Fibroblast of the conjunctiva (primary cell): ENCODE measurements at places on chromosomes 2 and 18.
A peak's percentile ranks its signal among the peaks of the same experiment; 100 is the strongest.

- DNase-seq, result no peak
Measured at GRCh38 chr2:10352972-10353371, 50.3 kb downstream of the HPCAL1 start.

DNA sequence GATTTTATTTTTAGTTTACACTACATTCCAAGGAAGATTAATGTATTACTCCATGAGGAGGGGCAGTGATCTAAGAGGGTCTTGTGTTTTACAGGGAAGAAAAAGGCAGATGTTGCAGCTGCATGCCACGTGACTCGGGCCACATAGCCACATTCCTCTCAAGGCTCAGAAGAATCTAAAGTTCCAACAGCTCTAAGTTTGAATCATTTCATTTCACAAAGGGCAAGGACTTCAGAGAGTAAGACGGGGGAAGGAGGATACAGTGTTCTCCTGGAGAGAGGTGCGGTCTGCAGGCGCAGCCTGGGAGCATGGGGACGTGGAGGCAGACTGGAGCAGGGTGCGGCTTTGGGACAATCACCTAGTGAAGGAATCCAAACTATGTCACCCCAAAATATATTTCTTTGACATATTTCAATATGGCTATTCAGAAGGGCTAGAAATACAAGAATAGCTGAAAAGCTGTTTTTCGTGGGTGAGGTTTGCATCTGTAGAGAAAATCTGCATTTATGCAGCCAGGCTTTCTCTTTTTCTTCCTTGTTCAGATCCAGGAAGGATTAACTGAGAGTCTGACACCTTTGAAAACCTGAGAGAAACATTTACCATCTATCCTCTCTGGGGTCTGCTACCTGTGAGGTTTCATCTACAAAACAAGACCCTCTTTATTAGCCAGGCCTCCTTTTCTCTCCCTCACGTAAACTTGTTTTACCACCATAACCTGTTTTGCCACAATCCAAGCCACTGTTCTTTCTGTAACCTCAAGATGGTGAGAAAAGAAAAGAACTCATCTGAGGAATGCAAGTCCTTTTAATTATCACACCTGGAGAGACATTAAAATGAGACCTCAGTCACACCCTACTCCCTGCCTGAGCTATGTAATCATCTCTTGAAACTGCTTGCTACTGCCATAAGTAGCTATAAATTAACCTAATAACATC lies 165.1 kb upstream of the NDUFV2 start:
- no peak for DNase-seq

- no peak for DNase-seq
Measured at GRCh38 chr2:26550276-26551015, 72.5 kb upstream of the OTOF start.

GRCh38 chr2:191678437-191679100 lies 633 bp downstream of the NABP1 start:
- DNase-seq, result no peak

GRCh38 chr18:59900222-59901128 lies 679 bp downstream of the PMAIP1 start:
- DNase-seq, result peak; percentile 81

DNA sequence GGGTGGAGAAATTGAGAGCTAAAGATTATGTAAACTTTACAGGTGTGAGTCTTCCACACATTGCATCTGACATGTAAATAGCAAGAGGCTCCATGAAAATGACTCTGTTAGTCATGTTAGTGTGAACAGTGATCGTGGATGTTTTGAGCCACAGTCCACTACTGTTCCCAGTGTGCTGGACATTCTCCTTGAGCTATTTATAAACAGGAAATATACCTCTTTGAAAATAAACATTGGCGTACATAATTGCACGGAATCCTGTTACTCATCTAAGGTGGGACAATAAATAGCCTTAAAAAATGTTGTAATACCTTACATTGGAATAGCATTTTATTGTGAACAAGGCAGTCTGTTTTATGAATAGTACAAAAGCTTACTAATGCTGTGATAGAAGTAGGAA lies 37.0 kb downstream of the LIMS1 start:
- DNase-seq, result no peak

DNA sequence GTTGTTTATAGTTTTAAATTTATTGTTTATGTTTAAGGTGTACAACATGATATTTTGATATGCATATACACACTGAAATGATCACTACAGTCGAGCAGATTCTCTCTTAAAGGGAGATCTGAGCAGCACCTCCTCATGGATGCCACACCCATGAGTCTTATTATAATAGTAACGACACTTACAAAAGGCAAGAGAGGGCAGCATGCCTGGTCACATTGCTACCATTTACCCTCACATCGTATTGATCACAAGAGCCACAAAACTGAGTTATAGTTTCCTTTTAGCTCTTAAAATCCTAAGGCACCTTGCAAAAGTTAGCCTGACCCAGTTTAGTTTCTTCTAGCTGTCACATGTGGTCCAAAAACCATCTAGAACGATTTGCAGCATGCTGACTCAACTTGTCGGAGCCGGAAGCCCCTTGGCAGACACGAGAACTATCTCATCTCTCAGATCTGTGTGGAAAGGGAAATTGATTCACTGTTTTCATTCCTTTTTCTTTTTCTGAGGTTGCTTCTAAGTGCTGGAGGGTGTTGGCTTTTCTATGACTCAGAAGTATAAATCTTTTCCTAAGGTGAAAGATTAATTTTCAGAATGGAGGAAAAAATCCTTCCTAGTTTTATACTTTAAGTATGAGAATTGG lies 85.3 kb downstream of the CDC42EP3 start:
- peak; percentile 82 for DNase-seq

DNA sequence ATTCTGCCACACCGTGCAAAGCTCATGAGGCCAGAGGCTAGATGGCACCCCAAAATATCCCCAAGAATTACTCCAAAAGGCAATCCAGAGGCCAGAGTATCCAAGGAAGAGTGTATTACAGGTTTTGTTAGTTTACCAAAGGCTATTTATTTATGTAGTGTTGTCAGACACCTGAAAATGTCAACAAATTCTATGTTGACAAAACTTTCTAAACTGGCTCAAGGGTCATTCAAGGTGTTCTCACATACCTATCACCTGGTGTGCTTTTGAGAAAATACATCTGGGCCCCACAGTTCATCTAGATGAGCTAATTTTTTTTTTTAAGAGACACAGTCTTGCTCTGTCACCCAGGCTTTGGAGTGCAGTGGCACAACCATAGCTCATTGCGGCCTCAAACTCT lies 12.4 kb upstream of the DTNB start:
- DNase-seq, result no peak

- DNase-seq, result peak; percentile 21
Measured at GRCh38 chr2:190679813-190680591, 31.1 kb downstream of the NAB1 start.
